Cardiac septum (tissue), 1 donor: ENCODE measurements at places on chromosomes 7 and 10. TPM values are rescaled to one million over a fixed set of nuclear protein-coding genes. Genes with fewer than 3 reads are reported as not detected.

ADAM12 gene
- total RNA-seq = 1.3 TPM

- no peak for DNase-seq
Observed at GRCh38 chr7:40700653-40701421, 566.0 kb downstream of the SUGCT start.

GRCh38 chr7:157567666-157568065 lies 230.9 kb downstream of the DNAJB6 start:
- DNase-seq = no peak

TUBB8 gene
- total RNA-seq = not detected

- DNase-seq = no peak
Observed at GRCh38 chr7:26792576-26792975, 71.8 kb downstream of the SKAP2 start.

DNA sequence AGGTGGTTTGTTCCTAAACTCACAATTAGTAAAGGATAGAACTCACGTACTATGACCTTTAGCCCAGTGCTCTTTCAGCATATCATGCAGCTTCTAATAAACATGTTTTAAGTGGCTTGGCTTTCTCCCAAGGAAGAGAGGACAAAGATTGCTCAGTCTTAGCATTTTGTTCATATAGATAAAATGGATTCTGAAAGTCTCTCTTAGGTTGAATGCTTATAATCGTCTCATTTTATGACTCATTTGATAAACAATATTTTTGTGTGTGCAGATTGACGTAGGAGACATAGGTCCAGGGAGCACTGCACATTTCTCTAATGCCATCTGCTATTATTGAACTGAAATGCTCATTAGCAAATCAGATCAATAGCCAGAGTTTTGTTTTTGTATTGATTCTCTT lies 44.8 kb downstream of the GNAT3 start:
- DNase-seq = no peak

CYP3A4 gene
- total RNA-seq = not detected

GRCh38 chr7:28328822-28329660 lies 83.3 kb upstream of the CREB5 start:
- no peak for DNase-seq

GRCh38 chr10:118568327-118568848 lies 27.1 kb downstream of the PRLHR start:
- no peak for DNase-seq

- DNase-seq = peak; percentile 88
Observed at GRCh38 chr10:77836299-77836820, 90.2 kb downstream of the DLG5 start.

SPDYE1 gene
- 0.13 TPM for total RNA-seq

GRCh38 chr7:5222841-5223411 lies 32.9 kb downstream of the WIPI2 start:
- DNase-seq = peak; percentile 55

ZDHHC6 gene
- 18.3 TPM for total RNA-seq

STN1 gene
- 33.9 TPM for total RNA-seq

DNA sequence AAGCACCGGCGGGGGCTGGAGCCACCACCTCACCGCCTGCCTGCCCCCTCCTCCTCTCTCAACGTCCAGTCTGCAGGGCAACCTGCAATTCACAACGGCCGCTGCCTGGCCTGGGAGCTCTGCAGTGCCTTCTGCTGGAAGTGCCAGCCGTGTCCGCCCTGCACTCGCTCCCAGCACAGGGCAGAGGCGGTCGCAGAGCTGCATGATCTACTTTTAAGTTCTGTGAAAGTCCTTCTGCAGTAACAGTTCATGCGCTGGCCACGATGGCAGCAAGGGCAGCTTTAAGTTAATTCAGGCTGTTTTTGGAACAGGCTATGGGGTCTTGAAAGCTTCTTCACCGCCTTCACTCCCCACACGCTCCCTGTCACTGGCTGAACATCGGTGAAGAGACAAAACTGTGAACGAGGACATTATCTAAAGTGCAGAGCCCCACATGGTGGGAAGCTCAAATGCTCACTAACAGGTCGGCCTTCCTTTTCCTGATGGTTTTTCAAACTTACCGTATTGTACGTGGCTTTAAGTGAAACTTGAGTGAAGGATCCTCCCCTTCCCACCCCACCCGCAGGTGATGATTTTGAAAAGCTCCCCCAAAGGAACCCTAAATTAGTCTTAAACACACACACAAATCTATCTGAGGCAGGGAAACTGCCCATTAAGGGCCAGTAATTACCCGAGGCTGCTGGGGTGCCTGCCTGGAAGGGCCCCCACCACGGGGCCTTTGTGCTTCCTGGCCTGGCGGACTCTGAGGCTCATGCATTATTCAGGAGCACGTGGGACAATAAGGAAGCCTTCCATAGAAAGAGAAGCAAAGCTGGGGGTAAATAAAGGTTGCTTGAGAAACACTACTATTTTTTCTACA lies 504.3 kb downstream of the DNAJB6 start:
- DNase-seq = no peak

- no peak for DNase-seq
Observed at GRCh38 chr10:19778996-19779395, 37.2 kb upstream of the PLXDC2 start.

GRCh38 chr7:110065121-110065520 lies 1025.8 kb upstream of the LRRN3 start:
- no peak for DNase-seq

GRCh38 chr10:61786728-61787127 lies 114.8 kb upstream of the ARID5B start:
- no peak for DNase-seq

DNA sequence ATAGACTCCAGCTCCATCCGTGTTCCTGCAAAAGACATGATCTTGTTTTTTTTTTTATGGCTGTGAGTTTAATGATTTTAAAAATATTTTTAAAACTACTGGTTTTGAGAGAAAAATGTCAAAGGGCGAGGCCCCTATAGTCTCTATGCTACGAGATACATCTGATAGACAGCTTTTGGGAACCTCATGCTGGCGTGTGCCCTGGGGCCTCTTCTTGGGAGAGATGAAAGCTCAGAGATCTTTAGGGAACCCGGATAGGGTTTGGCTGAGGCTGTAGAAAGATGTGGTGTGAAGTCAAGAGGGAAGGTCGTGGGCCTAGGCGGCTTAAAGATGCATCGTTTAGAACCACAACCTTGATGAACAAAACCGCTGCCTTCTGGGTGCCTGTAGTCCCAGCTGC lies 70.2 kb downstream of the PDIA4 start:
- DNase-seq = peak; percentile 49

- DNase-seq = no peak
Observed at GRCh38 chr7:144386741-144387140, 16.8 kb downstream of the NOBOX start.

- no peak for DNase-seq
Observed at GRCh38 chr10:79180414-79181221, 111.9 kb downstream of the ZMIZ1 start.

COBL gene
- 109 TPM for total RNA-seq

DNA sequence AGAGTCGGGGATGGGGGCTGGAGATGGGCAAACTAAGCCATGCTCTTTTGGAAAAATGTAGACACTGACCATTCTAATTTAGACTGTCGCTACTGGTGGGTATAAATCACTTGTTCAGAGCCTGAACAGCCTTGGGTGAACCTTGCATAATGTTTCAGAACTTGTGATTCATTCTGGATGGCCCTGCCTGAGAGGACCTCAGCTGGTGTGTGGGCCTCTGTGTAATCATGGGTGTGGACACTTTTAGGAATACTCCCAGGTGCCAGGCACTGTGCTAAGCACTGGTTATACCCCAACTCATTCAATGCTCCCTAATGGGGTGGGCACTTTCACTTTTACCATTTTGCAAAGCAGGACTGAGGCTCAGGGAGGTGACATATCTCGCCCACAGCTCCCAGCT lies 26.8 kb upstream of the TM9SF3 start:
- no peak for DNase-seq

DNA sequence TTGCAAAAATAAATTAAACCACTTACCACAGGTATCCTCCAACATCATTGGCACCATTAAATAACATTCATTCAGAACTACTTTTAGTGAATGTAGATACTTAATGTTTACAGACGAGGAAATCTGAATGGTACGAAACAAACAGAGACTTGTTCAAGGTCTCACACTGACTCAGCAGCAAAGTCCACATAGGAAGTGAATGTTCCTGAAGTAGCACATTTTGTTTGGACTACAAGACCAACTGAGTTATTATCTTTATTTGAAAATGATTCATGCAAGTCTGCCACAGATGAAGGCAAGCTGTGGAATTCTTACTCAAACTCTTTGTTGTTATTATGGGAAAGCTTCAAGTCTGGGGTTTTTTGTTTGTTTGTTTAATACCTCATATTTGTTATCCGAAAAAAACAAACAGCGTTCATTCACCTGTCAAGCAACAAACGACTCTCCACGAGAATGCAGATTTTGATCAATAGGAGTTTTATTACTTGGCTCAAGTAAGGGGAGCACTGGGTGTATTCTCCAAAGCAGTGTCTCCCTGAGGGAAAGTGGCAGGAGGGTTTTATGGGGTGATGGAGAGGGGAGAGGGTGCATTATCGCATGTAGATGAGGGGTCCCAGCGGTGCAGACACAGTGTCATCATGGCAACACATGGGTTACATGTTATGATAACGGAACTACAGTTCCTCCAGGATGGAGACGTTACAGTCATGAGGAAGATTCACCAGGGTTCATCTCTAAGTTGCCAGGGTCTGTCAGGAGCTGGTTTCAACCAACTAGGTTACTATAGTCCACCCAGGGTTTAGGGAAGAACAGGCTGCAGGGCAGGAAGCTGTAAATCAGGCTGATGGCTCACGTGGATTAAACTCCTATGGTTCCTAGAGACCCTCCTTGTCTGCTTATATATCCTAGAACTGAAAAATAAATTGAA lies 147.7 kb upstream of the AKR1E2 start:
- DNase-seq = no peak

ELN gene
- 41.2 TPM for total RNA-seq

DNA sequence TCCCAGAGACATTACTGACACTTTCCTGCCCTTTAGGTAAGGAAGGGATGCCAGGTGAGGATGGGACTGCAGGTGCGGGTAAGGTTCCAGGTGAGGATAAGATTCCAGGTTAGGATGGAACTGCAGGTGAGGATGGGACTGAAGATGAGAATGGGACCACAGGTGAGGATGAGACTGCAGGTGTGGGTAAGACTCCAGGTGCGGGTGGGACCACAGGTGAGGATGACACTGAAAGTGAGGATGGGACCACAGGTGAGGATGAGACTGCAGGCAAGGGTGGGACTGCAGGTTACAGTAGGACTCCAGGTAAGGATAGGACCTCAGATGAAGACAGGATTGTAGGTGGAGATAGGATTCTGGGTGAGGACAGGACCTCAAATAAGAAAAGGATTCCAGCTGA lies 322.3 kb downstream of the WDR37 start:
- no peak for DNase-seq

AOAH gene
- 1.6 TPM for total RNA-seq

EIF5AL1 gene
- total RNA-seq = 0.08 TPM

CCDC172 gene
- total RNA-seq = not detected

SPAM1 gene
- total RNA-seq = 0.24 TPM

DNA sequence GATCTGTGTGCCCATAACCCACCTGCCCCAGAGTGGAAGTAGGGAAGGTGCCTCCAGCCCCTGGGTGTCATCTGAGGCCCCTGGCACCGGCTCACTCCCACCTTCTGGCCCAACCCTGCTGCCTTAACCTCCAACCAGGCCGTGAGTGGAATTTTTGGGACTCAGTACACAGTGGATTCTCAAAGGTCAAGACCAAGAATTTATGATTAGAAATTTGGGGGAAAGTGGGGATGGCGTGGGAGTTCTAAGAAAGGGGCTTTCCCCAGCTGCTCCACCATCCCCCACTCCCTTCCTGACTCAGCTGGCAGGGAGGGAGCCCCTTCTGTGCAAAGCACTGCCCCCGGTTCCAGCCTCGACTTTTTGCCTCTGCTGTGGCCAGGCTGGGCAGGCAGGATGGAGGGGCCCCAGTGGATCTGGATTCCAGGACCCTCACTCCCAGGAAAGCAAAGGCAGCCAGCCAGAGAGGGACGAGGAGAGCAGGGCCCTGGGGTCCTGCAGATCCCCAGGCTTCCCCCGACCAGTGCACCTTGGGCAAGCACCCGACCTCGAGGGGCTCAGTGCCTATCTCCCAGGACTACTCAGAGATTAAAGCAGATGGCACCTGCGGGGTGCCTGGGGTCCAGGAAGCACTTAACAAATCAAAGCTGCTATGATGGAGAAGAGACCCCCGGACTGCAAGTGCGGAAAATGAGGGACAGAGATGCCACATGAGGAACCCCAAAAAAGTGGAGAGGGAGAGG lies 12.8 kb downstream of the SPOCK2 start:
- DNase-seq = no peak

DNA sequence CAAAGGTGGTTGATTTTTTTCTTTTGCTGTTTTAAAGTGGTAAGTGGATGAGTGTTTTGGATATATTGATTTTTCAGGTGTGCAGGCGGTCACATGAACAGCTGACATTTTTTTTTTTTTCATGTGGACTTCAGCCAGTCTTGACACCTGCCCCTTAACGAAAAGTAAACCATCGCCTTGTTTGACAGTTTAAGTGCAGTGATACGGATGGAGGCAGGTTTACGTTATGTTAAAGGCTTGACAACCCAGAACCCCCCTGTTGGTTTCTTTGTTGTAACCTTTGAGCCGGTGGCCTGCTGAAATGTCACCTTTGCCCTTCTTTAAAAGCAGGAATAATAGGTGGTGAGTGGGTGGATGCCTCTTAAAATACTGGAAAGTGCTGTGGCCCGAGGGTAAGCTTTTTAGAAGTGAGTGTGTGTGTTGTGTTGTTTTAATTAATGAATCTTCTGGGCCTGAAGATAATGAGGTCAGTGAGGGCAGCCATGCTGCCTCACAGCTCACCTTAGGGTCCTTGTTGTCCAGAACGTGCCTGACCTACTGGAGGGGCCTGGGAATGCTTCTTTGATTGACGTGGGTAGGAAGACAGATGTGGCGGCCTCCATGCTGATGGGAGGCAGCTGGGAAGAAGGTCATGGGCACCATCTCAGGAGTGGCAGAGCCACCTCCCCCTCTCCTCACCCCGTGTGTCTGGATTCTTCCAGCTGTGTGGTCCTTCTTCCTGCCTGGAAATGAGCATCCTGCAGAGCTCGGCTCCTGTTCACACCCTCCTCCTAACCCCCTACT lies 69.8 kb downstream of the TCF7L2 start:
- DNase-seq = no peak

KIF20B gene
- total RNA-seq = 1.9 TPM

GRCh38 chr7:116232920-116233319 lies 22.6 kb downstream of the TES start:
- no peak for DNase-seq

DNAJC12 gene
- 4.0 TPM for total RNA-seq

MSMB gene
- not detected for total RNA-seq

AZGP1 gene
- total RNA-seq = 114 TPM

DNA sequence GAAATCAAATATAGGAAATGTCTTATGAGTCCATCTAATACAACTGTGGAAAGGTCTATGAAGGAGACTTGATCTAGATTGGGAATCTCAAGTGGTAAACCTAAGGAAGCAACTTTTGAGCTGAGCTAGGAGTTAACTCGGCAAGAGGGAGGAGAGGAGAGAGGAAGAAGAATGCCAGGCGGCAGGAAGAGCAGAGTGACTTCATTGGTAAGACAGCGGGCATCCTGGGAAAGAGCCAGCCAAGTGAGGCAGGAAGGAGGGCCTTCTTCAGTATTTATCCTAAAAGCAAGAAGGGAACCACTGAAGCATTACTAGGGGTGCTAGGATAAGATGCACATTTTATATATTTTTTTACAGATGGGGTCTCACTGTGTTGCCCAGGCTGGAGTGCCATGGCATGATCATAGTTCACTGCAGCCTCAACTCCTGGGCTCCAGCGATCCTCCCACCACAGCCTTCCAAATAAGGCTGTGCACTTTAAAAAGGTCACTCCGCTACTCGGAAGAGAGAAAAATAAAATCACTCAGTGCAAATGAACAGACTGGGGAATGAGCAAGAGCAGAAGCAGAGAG lies 2.0 kb downstream of the BCL7B start:
- no peak for DNase-seq

KNDC1 gene
- 0.05 TPM for total RNA-seq
